Adipose tissue (tissue), 3 donors: ENCODE measurements at places on chromosomes 7 and 10. TPM values are rescaled to one million over a fixed set of nuclear protein-coding genes. Genes with fewer than 3 reads are reported as not detected.

Gene ASZ1
- not detected for polyA plus RNA-seq

Gene HOXA5
- polyA plus RNA-seq = 3.1 TPM

Gene FAM25C
- polyA plus RNA-seq = not detected

Gene FBXL13
- polyA plus RNA-seq = 0.38 TPM

Gene MYL10
- polyA plus RNA-seq = not detected

Gene ACBD5
- 14.6 TPM for polyA plus RNA-seq

Gene HIPK2
- 23.2 TPM for polyA plus RNA-seq

Gene CALHM3
- polyA plus RNA-seq = not detected

Gene AKR1D1
- not detected for polyA plus RNA-seq

Gene ENKUR
- polyA plus RNA-seq = not detected

Gene KNDC1
- 0.13 TPM for polyA plus RNA-seq

Gene FANK1
- 1.3 TPM for polyA plus RNA-seq

Gene AOC1
- polyA plus RNA-seq = not detected

Gene PRSS37
- not detected for polyA plus RNA-seq

Gene TRIM56
- polyA plus RNA-seq = 6.7 TPM

Gene OR13A1
- polyA plus RNA-seq = 0.04 TPM

Gene CYP26C1
- not detected for polyA plus RNA-seq

Gene PNLIPRP1
- 3,165 TPM for polyA plus RNA-seq

Gene ANKRD1
- 2.5 TPM for polyA plus RNA-seq

Gene OR2A5
- not detected for polyA plus RNA-seq

Gene NFKB2
- polyA plus RNA-seq = 64.8 TPM

Gene PDE1C
- 1.0 TPM for polyA plus RNA-seq

Gene TACC2
- polyA plus RNA-seq = 13.0 TPM

Gene NEURL1
- not detected for polyA plus RNA-seq

Gene MKX
- 1.2 TPM for polyA plus RNA-seq

Gene NRG3
- polyA plus RNA-seq = 0.18 TPM

Gene GIMAP1
- 1.9 TPM for polyA plus RNA-seq

Gene SUN3
- not detected for polyA plus RNA-seq

Gene FAM131B
- polyA plus RNA-seq = 1.2 TPM
